ENCODE measurements at places on chromosomes 7 and 10. TPM values are rescaled to one million over a fixed set of nuclear protein-coding genes. Genes with fewer than 3 reads are reported as not detected.

The CHST3 gene
- total RNA-seq: 6.8 TPM

The PON1 gene
- 1.5 TPM for total RNA-seq

The ZNF518A gene
- total RNA-seq: 44.6 TPM

The EBF3 gene
- 0.23 TPM for total RNA-seq

- DNase-seq: no peak
- no peak overlapping the region for H3K27ac ChIP-seq
- 0 out of 2 replicates have a peak, but pooled peaks cover 5% of the 10 kb centered on the region for H3K4me1 ChIP-seq
These were observed 719.0 kb downstream of the GRM8 start for GRCh38 chr7:126533715-126534114.

DNA sequence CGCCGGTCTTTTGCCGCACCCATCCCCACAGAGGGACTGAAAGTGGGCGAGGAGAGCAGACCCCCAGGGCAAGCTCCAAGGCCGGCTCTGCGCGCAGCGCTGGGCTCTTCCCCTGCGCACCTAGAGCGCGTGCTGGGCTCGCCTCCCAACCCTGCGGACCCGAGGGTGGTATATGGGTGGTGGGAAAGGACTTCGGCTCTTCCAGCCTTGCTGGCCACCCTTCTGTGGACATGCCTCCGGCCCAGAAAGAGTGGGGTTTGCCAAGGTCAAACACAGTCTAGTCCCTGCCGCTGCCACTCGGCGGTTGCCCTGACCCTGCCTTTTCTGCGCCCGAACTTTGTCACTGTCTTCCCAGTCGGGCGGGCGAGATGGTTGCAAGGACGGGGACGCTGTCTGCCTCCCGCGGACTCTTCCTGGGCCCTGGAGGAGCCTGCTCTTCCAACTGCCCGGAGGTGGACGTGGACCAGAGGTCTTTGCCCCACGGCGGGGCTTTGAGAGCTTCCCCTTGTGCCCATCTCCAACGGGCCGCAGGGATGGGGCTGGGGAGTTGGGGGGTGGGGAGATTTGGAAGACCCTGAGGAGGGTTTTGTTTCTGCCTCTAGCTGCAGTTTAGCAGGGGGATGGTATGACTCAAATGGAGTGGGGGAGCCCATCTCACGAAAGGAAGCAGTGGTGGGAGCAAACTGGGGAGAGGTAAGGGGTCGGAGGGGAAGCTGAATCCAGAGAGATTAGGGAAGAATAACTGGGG, 1.5 kb downstream of the ADCY1 start:
- peak; percentile 46 for DNase-seq
- H3K27ac ChIP-seq: no peak overlapping the region
- H3K27me3 ChIP-seq: peaks cover 49% of the 10 kb centered on the region
- peak overlapping the region; percentile 82 for H3K4me3 ChIP-seq
- H3K36me3 ChIP-seq: no peaks in the 10 kb centered on the region

DNA sequence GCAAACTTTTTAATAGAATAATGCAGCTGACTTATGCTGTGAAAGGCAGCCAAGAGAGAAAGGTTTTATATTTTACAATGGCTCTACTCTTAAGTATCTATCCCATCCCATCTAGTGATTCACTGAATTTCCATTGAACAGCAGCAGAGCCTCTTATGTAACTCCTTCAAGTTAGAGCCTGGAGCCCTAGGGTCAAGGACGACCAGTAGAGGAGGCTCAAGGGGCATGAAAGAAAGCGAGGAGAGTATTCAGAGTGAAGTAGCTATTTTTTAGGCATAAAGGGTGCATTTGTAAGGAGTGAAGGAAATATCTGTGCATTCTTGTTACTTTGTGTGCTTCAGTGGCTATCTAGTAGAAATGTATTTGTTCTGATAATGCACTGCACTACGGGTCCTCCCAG, 180.2 kb upstream of the TPK1 start:
- H3K4me1 ChIP-seq: no peaks in the 10 kb centered on the region
- H3K4me3 ChIP-seq: no peak overlapping the region
- H3K27ac ChIP-seq: no peak overlapping the region
- DNase-seq: peak; percentile 72
- H3K36me3 ChIP-seq: no peaks in the 10 kb centered on the region
- H3K27me3 ChIP-seq: no peaks in the 10 kb centered on the region

DNA sequence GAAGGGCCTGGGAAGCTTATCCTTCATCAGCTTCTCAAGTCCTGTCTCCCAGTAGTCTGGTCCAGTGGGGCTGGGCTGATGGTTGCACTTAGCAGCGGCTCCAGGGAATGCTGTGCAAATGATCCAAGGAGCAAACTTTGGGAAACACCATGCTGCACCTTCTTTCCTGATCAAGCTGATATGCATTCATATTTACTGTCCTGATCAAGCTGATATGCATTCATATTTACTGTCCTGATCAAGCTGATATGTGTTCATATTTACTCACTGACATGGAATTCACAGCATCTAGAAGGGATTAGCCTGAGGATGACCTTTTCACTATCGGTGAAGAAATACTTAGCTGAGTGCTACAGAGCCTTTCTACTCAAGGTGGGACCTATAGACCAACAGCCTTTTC, 330.7 kb downstream of the BMPER start:
- H3K4me1 ChIP-seq: no peaks in the 10 kb centered on the region
- no peak overlapping the region for H3K4me3 ChIP-seq
- no peak overlapping the region for H3K27ac ChIP-seq
- H3K27me3 ChIP-seq: no peaks in the 10 kb centered on the region
- no peaks in the 10 kb centered on the region for H3K36me3 ChIP-seq

GRCh38 chr10:75181073-75181472, 29.5 kb upstream of the VDAC2 start:
- no peaks in the 10 kb centered on the region for H3K4me1 ChIP-seq
- DNase-seq: no peak
- H3K36me3 ChIP-seq: no peaks in the 10 kb centered on the region
- no peak overlapping the region for H3K4me3 ChIP-seq

GRCh38 chr7:22997871-22998518, 15.9 kb downstream of the HYCC1 start:
- H3K27me3 ChIP-seq: no peaks in the 10 kb centered on the region
- peaks cover 74% of the 10 kb centered on the region for H3K4me1 ChIP-seq
- no peaks in the 10 kb centered on the region for H3K36me3 ChIP-seq
- no peak for DNase-seq
- no peak overlapping the region for H3K27ac ChIP-seq
- no peak overlapping the region for H3K4me3 ChIP-seq

DNA sequence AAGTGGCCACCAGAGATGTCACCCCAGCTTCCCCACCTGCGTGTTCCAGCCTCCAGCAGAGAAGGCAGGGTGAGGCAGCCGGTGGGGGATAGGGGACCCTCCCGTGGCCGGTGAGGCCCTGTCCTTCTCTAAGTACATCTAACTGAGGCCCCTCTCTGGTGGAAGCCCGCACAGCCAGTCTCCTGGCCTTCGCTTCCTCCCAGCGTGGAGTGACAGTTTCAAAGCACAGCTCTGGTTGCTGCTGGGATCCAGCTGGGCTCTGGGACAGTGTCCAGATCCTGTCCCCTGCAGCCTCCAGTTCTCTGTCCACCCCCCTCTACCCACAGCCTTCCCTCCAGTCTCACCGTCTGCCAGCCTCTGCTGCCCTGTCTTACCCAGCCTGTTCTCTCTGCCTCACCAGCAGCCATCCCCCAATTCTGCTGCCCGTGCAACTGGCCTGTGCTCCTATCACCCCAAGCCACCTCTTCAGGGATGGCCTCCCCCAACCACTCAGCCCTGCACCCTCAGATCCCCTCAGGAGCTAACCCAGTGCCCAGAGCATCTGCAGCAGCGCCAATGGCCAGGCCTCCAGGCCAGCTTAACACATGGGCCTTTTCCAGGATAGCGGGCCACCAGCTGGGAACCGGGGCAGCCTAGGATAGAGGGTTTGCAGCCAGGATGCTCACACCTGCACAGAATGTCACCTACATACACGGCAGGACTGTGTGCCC, 16.3 kb upstream of the SH2B2 start:
- no peaks in the 10 kb centered on the region for H3K36me3 ChIP-seq
- H3K4me1 ChIP-seq: no peaks in the 10 kb centered on the region
- H3K4me3 ChIP-seq: no peak overlapping the region
- H3K27ac ChIP-seq: no peak overlapping the region

DNA sequence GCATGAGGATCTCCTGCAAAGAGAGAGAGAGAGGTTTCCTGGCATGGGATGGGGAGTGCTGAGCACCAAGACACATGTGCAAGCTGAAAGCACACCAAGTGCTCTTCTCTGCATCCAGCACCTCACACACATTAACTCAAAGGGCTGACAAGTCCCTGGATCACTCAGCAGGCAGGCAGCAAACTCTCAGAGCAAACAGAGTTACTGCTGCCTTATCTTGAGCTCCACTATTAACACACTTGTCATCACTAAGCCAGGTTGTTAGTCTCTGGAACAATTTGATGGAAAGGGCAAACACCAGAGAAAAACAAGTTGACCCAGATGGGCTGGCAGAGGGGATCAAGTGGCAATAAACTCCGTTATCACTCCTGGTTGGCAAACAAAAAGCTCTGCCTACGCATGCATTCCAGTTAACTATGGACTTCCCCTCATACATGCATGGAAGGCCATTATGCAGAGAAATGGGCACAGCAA, 349.9 kb downstream of the KCNMA1 start:
- no peaks in the 10 kb centered on the region for H3K27me3 ChIP-seq
- DNase-seq: no peak
- H3K36me3 ChIP-seq: no peaks in the 10 kb centered on the region
- H3K27ac ChIP-seq: no peak overlapping the region
- H3K4me3 ChIP-seq: no peak overlapping the region

GRCh38 chr10:84257343-84258020, 12.6 kb downstream of the RGR start:
- H3K4me3 ChIP-seq: no peak overlapping the region
- DNase-seq: no peak
- no peaks in the 10 kb centered on the region for H3K4me1 ChIP-seq
- H3K27ac ChIP-seq: no peak overlapping the region

DNA sequence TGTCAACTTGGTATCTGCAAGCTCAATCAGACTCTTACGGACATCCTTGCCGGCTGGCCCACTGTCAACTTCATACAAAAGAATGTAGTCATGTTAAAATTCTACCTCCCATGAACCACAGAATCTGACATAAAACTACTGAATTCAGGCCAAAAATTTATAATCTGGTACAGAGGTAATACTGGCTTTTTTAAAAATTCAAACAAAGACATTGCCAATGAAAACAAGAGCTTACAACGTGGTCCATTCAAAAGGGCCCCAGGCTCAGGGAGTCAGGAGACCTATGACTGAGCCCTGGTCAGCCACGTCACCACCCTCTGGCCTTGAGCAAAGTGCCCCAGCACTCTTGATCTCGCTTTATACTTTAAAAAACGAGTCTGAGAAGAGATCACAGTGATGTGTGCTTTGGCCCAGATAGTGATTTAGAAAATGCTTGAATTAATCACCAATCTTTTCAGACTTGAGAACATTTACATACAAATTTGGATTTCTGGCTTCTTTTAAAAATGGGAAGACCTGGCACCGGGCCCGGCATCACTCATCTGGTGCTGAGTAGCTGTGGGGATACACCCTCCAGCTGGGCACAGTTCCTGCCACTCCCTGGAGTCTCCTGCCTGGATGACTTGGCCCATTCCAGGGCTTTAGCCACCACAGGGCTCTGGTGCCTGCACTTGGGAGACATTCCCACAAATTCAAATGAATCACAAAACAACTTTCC, 94.1 kb downstream of the PIP4K2A start:
- no peak for DNase-seq
- H3K4me1 ChIP-seq: peaks cover 57% of the 10 kb centered on the region
- H3K27ac ChIP-seq: no peak overlapping the region
- no peaks in the 10 kb centered on the region for H3K27me3 ChIP-seq
- no peak overlapping the region for H3K4me3 ChIP-seq
- H3K36me3 ChIP-seq: no peaks in the 10 kb centered on the region

- H3K4me1 ChIP-seq: no peaks in the 10 kb centered on the region
- DNase-seq: no peak
- H3K36me3 ChIP-seq: no peaks in the 10 kb centered on the region
- no peaks in the 10 kb centered on the region for H3K27me3 ChIP-seq
- H3K27ac ChIP-seq: no peak overlapping the region
These were observed 144.4 kb downstream of the PCDH15 start for GRCh38 chr10:54656643-54657042.

- peaks cover 13% of the 10 kb centered on the region for H3K4me1 ChIP-seq
- no peaks in the 10 kb centered on the region for H3K27me3 ChIP-seq
- DNase-seq: no peak
- no peak overlapping the region for H3K4me3 ChIP-seq
- H3K36me3 ChIP-seq: no peaks in the 10 kb centered on the region
- no peak overlapping the region for H3K27ac ChIP-seq
These were observed 192.6 kb upstream of the LYZL2 start for GRCh38 chr10:30821994-30822692.

DNA sequence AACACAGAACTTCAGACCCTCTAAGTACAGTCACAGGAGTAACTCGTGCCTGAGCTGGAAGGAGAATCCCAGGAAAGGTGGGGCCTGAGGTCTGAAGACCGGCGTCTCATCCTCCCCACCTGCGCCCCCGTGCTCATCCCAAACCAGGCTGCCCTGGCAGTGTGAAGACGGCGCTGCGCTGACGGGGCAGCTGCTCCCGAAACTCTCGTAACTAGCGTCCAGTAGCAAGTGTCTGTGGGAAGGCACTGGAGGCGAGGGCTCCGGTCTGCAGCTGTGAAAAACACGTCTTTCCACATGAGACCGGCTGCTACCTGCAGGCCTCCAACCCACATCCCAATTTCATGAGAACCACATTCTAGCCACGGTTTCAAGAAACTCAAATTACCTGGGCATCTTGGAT, 136.6 kb upstream of the RNF32 start:
- no peaks in the 10 kb centered on the region for H3K36me3 ChIP-seq
- no peak overlapping the region for H3K4me3 ChIP-seq
- H3K27ac ChIP-seq: no peak overlapping the region

DNA sequence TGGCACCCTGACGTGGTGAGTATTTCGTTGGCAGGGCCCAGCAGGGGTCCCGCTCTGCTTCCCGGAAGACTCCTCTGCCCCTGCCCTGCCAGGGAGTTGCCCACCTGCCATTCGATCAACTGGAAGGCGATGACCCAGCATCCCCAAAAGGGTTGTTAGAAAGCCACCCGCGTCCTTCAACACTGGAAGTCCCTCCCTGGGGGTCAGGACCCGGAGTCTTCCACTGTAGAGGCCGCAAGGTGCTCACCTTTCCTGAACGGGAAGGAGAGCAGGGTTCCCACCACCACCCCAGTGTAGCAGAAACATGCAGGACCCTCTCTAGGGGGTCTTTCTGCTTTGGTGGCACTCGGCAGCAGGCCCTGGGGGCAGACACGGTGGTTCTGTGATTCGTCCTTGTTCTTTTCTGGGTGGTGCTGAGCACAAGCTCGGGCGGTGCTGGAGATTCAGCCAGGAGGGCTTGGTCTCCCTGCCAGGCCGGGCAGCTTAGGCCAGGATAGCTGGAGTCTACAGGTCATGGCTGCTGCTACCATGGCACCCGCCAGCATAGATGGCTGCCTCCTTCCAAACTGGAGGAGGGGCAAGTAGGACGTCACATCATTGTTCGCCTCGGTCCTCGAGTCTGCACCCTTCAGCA, 19.6 kb upstream of the DPYSL4 start:
- no peak overlapping the region for H3K4me3 ChIP-seq
- no peak for DNase-seq
- H3K4me1 ChIP-seq: peaks cover 9% of the 10 kb centered on the region

Measured in GM23338 (cell line).